Gastroesophageal sphincter (tissue), 4 donors: ENCODE measurements at places on chromosomes 3 and 15.

- peak; percentile 87 for ATAC-seq
Measured at GRCh38 chr3:25508901-25509300, 80.8 kb downstream of the RARB start.

GRCh38 chr15:93980261-93980911, 251.0 kb upstream of the MCTP2 start:
- ATAC-seq = peak; percentile 76

DNA sequence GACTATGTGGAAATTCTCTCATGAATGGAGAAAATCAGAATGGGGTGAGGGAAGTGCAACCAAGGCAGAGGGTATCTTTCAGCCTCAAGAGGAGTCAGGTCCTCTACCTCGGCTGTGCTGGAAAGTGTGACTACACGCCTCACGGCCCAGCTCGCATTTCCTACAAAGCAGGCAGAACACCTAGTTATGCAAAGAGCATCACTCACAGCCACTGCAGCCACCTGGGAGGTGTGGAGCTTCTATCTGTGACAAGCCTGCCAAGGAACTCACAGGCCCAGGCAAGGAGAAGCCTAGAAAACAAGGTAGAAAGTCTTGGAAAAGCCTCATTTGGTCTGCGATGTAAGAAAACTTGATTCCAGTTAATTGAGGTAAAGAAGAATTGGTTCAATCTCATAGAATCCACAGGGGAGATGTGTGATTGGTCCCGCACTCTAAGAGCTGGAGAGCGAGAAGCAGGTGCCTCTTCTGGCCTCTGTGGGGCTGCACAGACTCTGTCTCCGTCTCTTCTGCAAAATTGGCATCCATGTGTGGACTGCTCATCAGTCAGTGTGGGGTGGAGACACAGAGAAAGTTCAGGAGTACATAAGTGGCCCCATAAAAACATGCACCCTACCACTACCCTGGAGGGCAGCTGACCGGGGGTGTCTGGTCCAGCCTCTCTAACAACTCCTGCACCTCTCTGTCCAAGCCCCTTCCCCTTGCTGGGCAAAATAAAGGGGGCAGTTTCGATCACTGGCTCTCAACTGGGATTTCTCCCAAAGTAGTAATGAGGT, 76.8 kb downstream of the TAMM41 start:
- ATAC-seq = peak; percentile 6

GRCh38 chr3:130661140-130661891, 85.3 kb downstream of the PIK3R4 start:
- no peak for ATAC-seq

GRCh38 chr15:41936649-41937567, 35.4 kb downstream of the EHD4 start:
- peak; percentile 54 for ATAC-seq

GRCh38 chr3:73427048-73427706, 197.6 kb downstream of the PDZRN3 start:
- ATAC-seq = no peak

DNA sequence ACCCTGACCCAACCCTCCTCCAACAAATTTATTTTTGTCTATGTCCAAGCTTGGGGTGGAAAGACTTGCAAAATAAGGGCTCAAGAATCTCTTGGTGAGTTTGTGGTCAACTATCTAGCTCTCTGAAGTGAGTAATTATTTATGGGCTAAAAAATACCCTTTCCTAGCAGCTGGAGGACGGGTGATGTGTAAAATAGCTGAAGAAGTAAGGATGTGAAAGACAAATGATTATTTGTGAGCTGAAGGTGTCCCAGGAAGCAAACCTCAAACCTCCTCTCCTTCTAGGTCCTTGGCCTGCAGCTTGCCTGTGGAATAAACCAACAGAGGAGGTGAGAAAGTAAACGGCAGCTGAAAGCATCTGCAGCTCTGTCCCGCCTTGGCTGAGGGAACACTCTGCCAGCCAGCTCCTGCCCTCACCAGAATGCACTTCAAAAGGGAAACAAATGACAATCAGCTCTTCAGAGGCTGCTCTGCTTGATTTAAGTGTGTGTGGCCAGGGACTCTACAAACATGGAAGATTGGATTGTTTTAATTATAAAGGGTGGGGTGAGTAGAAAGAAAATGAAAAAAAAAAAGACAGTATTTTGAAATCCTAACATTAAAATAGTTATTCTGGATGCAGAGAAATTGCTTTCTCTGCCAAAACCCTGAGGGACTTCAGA, 60.3 kb downstream of the TM4SF4 start:
- no peak for ATAC-seq

GRCh38 chr15:101233651-101234280, 18.1 kb downstream of the CHSY1 start:
- no peak for ATAC-seq

DNA sequence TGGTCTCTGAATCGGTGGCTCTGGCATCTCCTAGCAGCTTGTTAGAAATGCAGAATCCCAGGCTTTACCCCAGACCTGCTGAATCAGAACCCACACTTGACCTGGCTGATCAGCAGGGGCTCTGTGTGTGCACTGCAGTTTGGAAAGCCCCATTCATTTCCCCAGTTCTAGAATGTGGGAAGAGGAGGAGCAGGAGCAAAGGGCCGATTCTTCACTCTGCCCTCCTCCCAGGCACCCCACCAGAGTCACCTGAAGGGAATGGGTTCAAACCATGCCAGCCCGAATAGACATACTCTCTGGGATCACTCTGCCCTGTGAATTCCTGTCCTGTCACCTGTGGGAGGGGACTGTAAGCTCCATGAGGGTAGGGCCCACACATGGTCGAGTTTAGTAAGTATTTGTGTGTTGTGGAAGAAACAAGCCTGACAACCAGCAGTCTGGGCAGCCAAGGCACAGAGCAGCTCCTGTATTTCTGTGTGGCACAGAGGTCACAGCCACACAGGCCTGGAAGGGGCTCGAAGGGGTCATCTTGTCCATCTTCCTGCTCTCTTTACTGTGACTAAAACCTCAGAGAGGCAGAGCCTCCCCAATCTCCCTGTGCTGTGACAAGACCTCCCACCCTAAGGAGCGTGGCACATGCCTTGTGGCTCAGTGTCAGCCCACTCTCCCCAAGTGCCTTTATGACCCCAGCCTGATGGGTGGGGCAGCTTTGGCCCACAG, 29.0 kb upstream of the HHATL start:
- no peak for ATAC-seq

DNA sequence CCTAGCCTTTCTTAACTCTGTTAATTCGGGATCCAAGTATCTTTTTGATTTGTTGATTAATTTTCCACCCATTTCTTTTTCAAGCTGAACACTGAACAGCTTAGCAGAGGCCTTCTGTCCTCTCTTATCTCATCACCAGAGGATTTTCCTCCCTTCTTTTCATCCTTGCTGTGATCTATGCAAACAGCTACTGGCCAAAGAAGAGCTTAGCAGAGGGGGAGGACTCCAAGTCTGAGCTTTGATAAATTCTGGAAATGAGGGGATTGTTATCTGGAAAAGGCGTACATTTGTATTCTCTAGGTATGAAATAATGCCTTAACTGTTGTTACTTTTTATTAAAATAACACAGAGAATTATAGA, 13.4 kb downstream of the DZIP3 start:
- no peak for ATAC-seq

- no peak for ATAC-seq
Measured at GRCh38 chr3:99949956-99950670, 132.5 kb downstream of the CMSS1 start.

DNA sequence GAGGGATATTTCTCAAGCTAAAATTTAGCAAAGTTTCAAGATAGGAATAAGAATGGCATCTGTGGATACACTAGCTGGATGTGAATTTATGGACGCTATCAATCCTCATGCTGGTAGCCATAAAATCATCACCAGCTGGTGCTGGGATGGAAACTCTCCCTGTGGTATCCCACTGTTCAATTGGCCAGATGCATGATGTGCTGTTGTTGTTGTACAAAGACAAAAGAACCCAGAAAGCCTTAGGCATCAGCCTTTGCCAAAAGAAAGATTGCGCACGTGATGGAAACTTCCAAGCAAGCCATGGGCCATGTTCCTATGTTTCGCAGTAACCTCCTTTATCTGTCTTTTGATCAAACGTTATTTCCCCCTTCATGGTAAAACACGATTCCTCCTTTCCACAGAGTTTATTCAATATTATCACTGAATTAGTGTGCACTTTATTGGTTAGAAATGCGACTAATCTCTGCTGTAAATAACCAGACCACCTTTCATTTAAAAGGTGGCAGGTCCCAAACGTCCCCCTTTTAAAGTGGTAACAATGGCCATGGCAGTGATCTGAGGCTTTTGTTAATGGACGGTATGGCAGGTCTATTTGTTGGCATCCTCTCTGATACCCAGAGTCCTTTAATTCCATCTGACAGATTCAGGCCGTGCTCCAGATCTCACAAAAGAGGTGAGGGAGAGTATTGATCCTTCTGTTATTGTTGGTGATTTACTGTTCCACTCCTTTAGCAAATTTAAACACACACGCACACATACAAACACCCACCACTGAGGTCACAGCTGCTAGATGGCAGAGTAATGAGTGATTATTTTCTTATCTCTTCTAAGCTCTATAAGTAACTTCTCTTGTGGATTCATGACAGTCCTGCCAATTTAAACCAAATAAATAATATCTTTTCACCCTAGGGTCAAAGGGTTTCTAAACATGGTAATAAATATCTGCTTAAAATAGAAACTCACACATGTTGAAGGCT, 291.2 kb upstream of the KCNMB2 start:
- ATAC-seq = no peak

DNA sequence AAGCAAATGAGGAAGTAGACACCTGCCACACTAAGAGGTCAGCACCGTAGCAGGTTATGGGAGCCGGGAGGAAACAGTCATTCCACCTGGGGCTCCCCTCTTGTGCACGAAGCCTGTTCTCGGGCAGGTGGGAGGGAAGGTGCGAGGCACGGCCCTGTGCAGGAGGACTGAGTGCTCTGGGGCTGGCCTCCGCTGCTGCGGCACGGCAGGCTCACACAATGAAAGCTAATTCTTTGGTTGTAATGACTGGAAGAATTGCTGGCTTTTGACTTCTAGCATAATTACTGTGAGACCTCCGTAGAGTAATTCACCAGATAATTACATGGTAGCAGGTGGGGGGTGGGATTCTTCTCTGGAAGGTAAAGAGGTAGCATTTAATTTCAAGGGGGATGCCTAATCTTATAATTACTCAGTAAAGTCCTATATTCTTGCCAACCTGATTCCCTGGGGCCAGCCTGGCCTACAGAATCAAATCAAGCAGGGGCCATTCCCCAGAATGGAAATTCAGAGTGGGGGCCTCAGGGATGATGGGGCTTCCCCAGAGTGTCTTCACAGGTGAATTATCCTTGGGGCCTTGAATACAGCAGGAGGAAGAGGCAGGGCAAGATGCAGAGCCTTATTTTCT, 129.1 kb downstream of the TPRA1 start:
- no peak for ATAC-seq

DNA sequence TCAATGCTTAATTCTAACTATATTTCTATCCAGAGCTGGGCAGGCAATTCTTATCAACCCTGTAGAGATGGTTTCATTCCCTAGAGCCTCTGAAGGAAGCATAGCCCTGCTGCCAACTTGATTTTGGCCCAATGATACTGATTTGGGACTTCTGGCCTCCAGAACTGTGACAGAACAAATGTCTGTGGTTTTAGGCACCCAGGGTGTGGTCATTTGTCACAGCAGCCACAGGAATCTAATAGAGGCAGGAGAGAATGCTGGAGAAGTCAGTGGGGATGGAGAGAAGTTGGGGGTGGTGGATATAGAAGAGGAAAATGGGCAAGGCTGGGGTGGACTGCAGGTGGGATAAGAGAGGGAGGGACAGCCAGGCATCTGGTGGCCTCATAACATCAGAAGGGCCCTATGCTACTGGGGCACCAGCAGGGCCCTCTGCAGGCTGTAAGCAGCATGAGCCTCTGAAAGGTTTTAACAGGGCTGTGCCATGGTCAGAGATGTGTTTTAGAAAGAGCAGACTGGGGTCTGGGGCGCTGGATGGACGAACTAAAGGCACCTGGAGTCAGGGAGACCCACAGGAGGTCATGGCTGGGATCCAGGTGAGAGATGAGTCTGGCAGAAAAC, 19.8 kb downstream of the MRPS11 start:
- ATAC-seq = no peak

- ATAC-seq = no peak
Measured at GRCh38 chr3:14915636-14916222, 31.7 kb upstream of the NR2C2 start.

DNA sequence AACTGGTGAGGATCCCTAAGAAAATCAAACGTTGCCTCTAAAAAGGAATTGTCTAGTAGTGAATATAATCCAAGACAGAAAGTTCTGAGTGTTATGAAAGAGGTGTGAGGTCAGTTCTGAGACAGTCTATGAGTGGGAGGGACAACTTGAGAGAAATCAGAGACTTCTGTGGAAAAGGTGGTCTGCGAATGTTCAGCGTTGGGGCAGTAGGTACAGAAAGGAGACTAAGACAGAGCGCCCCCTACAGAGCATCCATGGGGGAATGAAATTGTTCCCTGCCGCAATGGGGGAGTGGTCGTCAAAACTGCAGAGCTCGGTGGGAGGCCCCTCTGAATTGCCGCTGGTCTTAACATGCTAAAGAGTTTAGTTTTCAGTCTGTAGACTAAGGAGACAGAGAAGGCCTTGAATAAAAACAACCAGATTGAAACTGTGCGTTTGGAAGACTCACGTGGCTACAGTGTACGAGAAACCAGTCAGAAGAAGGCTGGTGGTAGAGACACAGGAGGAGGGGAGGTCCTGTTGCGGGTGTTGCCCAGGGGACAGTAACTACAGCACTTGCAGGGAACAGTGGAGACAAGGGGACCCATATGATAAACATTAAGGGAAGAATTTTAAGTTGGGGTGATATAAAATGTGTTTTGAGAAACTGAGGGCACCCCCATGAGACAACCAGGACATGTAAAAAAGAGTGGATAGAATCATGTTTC, 6.9 kb downstream of the TNIK start:
- ATAC-seq = no peak

GRCh38 chr3:110311541-110311940, 760.1 kb upstream of the NECTIN3 start:
- ATAC-seq = no peak

GRCh38 chr3:52052831-52053306, 3.5 kb downstream of the DUSP7 start:
- peak; percentile 36 for ATAC-seq

DNA sequence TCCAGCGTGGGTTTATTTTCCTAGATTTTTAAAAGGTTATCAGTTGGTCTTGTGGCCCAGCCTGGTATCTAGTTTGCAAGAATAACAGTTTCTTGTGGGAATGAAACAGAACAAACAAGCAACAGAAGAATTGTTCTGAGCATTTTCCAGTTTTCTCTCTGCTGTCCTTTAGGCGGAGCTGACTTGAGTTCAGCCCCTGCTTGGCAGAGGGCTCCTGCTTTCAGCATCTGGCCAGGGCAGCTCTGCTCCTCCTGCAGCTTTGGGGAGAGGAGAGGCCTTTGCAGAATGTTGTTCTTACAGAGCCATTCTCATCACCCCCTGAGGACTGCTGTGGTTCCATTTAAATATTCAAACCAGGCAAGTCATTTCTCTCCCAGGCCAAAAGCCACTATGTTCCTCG, 117.7 kb downstream of the ALDH1A2 start:
- ATAC-seq = no peak

- ATAC-seq = no peak
Measured at GRCh38 chr3:47016934-47017435, 37.5 kb downstream of the NBEAL2 start.

DNA sequence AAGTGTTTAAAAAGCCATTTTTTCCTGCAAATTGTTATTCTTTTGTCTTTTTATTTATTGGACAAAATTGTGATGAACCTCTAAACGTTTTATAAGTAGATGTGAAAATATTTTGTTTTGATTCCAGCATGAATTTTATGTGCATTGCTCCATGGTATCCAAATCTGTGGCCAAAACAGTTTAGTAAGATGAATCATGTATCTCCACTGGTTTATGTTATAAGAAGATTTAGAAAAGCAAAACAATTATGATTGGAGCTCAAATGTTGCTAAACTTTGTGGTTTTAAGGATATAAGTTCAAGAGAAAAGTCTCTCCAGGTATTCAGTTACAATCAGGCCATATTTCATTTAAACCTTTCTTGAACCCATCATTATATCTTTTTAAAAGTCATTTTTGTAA, 80.9 kb downstream of the NECTIN3 start:
- ATAC-seq = no peak
